Stimulated activated memory B cell treated with anti-CD40 and anti-IgM and Interleukin-4, amounts not matched to agents 10 μg/mL and 1 μg/mL and 100 μg/mL, for 72 hours (primary cell): ENCODE measurements at places on chromosomes 2 and 18.

DNA sequence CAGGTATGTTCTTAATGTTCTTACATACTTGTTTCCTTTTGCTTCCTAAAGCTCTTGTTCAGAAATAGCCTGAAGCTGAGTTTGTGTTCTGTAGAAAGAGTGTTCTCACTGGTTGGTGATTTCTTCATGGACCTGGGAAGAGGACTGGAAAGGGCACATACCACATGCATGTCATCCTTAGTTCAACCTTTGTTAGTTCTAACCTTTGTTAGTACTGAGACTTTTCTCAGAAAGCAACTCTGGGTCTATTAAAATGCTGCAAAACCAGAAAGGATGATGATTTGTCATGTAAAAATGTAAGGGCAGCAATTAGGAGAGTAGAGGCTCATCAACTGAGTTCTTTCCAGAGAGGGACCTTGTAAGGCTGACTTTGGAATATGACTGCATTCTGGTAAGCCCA lies 2.5 kb upstream of the FAP start:
- peaks cover 6% of the 10 kb centered on the region for H3K36me3 ChIP-seq
- ATAC-seq = no peak
- no peak overlapping the region for H3K4me3 ChIP-seq
- no peak overlapping the region for H3K27ac ChIP-seq
- H3K4me1 ChIP-seq = no peaks in the 10 kb centered on the region

DNA sequence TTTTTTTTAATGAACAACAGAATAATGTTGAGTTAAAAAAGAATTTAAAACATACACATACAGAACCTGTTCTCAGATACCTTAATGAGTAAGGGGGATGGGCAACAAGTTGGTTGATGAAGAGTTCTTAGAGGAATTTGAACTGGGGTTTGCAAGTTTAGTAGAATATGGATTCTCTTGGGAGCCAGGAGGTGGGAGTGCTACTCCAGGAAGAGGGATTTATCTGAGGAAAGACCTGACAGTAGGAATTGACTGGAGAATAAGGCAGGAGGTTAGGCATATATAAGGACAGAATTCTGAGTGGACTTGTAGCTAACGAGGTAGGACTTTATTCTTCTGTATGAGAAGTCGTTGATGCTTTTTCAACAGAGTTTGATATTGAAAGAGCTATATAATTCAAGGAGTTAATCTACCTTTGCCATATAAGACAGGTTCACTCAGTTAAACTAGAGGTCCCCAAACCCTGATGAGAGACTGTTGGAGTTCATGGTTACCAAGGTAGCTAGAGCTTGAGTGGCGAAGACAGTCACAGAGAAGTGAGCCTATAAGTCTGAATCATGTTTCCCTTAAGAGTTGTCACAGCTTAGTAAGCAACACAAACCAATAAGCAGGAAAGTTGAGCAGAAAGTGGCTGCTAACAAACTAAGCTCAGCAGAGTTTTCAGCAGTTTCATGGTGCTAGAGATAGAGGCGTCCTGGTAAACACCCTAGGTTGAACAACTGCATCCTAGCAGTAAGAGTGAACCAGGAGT lies 88.2 kb downstream of the NCOA1 start:
- H3K4me3 ChIP-seq = no peak overlapping the region
- no peaks in the 10 kb centered on the region for H3K27me3 ChIP-seq

- H3K4me3 ChIP-seq = no peak overlapping the region
- H3K36me3 ChIP-seq = no peaks in the 10 kb centered on the region
Observed at GRCh38 chr2:34547340-34547739, 948.2 kb upstream of the FAM98A start.

DNA sequence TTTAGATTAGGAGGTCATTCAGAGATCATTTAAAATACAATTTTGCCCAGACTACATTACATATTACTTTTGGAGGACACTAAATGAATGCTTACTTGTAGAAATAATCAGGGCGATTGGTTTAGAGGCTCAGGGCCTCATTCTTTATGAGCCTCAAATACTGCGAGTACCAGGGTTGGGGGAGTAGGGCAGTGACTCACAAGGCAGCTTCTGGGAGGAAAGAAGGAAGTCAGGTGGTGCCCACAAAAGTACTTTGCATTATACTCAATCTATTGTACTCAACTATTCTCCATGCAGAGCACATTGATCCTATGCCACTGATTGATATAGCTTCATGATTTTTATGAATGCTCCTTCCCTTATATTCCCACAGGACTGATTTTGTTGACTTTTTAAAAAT lies 166.9 kb downstream of the SOCS6 start:
- H3K4me3 ChIP-seq = no peak overlapping the region
- peaks cover 9% of the 10 kb centered on the region for H3K27me3 ChIP-seq
- H3K36me3 ChIP-seq = no peaks in the 10 kb centered on the region
- no peaks in the 10 kb centered on the region for H3K4me1 ChIP-seq

GRCh38 chr18:59656373-59656887 lies 40.8 kb downstream of the CCBE1 start:
- H3K36me3 ChIP-seq = no peaks in the 10 kb centered on the region
- H3K4me1 ChIP-seq = no peaks in the 10 kb centered on the region
- no peak for ATAC-seq
- H3K4me3 ChIP-seq = no peak overlapping the region
- no peak overlapping the region for H3K27ac ChIP-seq

GRCh38 chr2:208929139-208929864 lies 494.5 kb upstream of the MAP2 start:
- no peaks in the 10 kb centered on the region for H3K36me3 ChIP-seq
- H3K4me3 ChIP-seq = no peak overlapping the region
- ATAC-seq = no peak
- H3K27me3 ChIP-seq = no peaks in the 10 kb centered on the region
- no peaks in the 10 kb centered on the region for H3K4me1 ChIP-seq

DNA sequence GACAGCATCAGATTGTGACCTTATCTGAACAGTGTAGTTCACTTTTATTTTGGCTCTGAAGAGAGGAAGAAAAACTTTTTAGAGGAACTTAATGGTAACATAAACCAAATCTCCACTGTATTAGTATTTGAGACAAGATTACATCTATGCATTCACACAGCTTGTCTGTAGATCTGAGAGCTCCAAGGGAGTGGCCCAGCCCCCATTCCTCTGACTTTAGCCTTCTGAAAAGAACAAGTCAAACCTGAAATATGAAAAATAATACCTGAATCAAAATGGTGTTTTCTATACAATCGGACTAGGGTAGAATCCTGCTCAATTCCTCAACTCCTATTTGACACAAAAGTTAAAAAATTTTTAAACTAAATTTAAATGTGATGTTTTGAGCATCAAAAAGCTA lies 23.1 kb downstream of the STARD7 start:
- no peak overlapping the region for H3K4me3 ChIP-seq
- ATAC-seq = no peak
- H3K27ac ChIP-seq = peak overlapping the region; percentile 16
- H3K4me1 ChIP-seq = peaks cover 7% of the 10 kb centered on the region

- no peaks in the 10 kb centered on the region for H3K4me1 ChIP-seq
- no peak overlapping the region for H3K4me3 ChIP-seq
- H3K36me3 ChIP-seq = no peaks in the 10 kb centered on the region
- H3K27me3 ChIP-seq = peaks cover 49% of the 10 kb centered on the region
- no peak for ATAC-seq
Observed at GRCh38 chr2:233966388-233966787, 49.2 kb downstream of the TRPM8 start.

DNA sequence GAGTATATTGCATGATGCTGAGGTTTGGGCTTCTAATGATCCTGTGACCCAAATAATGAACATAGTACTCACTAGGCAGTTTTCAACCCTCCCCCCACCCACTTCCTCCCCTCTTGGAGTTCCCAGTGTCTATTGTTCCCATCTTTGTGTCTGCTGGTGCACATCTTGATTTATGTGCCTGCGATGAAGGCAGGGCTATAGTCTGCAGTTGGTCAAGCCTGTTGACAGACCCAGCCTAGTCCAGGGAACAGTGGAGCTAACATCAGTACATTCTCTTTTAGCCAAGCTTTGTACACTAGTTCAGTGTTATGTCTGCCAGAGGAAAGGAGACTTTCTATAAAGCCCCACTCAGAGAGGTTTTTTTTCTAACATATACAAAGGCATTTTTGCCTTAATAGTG lies 287.6 kb downstream of the CPS1 start:
- no peak overlapping the region for H3K4me3 ChIP-seq
- no peaks in the 10 kb centered on the region for H3K36me3 ChIP-seq
- ATAC-seq = no peak

DNA sequence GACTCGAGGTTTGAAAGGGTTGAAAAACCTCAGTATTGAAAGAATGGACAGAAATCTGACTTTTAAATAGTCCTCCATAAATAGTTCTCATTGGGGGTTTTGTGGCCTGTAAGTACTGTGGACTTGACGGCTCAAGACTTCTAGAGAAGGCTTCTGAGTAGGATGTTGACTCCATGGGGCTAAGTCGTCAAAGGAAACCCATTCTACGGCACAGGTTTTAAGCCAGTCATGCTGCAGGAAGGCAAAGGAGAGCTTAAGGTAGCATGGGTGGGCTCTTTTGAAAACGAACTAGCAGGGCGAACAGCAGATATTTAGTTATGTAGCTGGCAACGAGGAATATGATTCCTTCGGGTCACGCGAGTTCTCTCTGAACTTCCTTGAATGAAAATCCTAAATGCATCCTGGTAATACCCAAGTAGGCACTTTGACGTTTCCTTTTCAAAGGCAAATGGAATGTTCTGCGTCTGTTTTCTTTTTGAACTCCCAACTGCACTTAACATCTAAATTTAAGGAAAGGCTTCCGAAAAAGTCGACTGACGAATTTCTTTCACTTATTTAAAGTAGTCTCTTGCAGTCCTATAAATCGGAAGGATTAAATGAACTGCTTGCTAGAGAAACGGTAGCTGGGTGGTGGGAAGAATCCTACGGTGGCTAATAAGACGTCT lies 1.1 kb upstream of the NEDD4L start:
- peaks cover 65% of the 10 kb centered on the region for H3K4me1 ChIP-seq
- peak overlapping the region; percentile 63 for H3K27ac ChIP-seq
- H3K4me3 ChIP-seq = peak overlapping the region; percentile 84
- H3K27me3 ChIP-seq = no peaks in the 10 kb centered on the region

- no peaks in the 10 kb centered on the region for H3K27me3 ChIP-seq
- H3K4me1 ChIP-seq = no peaks in the 10 kb centered on the region
- no peak overlapping the region for H3K4me3 ChIP-seq
- ATAC-seq = no peak
- no peak overlapping the region for H3K27ac ChIP-seq
Observed at GRCh38 chr2:29743516-29743915, 177.9 kb downstream of the ALK start.

DNA sequence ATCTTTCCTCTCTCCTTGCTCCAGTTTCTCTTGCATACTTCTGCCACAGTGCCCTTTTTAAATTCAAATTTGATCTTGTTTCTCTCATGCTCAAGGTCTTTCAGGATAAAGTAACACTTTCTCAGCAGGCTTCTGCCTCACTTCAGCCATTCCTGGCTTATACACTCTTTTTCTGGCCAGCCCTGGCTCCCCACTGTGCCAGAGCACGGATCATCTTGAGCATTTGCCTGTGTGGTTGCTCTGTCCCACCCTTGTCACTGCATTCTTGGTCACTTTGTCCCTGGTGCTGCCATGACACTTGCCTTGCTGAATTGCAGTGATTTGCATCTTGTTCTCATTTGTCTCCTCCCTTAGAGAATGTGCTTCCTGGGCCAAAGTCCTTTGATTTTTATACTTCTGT lies 634.3 kb downstream of the TMEM182 start:
- ATAC-seq = no peak
- H3K4me1 ChIP-seq = no peaks in the 10 kb centered on the region
- no peak overlapping the region for H3K4me3 ChIP-seq
- H3K27ac ChIP-seq = no peak overlapping the region
- no peaks in the 10 kb centered on the region for H3K27me3 ChIP-seq
- no peaks in the 10 kb centered on the region for H3K36me3 ChIP-seq

GRCh38 chr2:49569176-49569575 lies 414.9 kb upstream of the FSHR start:
- no peaks in the 10 kb centered on the region for H3K36me3 ChIP-seq
- H3K27ac ChIP-seq = no peak overlapping the region
- H3K4me3 ChIP-seq = no peak overlapping the region
- no peaks in the 10 kb centered on the region for H3K27me3 ChIP-seq
- H3K4me1 ChIP-seq = no peaks in the 10 kb centered on the region

DNA sequence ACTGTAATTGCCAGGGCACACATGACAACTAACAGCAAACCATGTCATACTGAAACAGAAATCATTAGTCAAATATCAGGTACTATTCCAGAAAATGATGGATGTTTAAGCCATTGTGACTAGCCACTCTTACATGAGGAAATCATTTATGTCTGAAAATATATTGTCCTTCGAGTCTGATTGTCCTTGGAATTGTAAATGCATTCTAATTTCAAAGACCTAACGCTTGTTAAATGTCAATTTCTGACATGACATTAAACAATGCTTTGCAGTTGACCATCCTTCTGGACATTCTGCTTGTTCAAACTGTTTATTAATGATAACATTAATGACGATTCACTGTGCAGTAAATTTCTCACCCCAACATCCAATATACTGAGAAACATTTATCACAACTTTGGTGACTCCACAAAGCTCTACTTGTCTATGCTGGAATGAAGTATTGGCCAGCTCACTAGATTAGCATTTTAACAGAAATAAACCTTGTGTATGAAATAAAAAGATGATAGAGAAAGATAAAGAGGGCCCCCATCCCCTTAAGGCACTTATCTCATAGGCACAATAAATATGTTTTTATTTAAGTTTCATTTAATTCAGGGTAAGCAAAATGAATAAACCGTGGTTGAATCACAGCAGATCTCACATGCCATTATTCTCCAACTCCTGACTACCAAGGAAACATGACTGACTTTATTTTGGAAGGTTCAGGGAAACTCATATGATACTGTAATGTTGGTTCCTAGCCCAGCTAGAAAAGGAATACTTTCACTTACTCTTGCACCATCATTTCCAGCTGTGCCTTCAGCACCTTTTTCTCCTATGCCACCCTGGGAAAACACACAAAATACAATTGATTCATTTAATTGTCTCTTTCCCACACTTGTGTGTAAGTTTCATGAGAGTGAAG lies 82.3 kb downstream of the COL3A1 start:
- H3K36me3 ChIP-seq = no peaks in the 10 kb centered on the region
- H3K27ac ChIP-seq = no peak overlapping the region
- H3K27me3 ChIP-seq = no peaks in the 10 kb centered on the region
- no peaks in the 10 kb centered on the region for H3K4me1 ChIP-seq

- H3K27me3 ChIP-seq = no peaks in the 10 kb centered on the region
- no peak overlapping the region for H3K4me3 ChIP-seq
- H3K27ac ChIP-seq = no peak overlapping the region
- no peaks in the 10 kb centered on the region for H3K4me1 ChIP-seq
- H3K36me3 ChIP-seq = peaks cover 11% of the 10 kb centered on the region
Observed at GRCh38 chr18:74739926-74740325, 142.3 kb downstream of the ZNF407 start.

DNA sequence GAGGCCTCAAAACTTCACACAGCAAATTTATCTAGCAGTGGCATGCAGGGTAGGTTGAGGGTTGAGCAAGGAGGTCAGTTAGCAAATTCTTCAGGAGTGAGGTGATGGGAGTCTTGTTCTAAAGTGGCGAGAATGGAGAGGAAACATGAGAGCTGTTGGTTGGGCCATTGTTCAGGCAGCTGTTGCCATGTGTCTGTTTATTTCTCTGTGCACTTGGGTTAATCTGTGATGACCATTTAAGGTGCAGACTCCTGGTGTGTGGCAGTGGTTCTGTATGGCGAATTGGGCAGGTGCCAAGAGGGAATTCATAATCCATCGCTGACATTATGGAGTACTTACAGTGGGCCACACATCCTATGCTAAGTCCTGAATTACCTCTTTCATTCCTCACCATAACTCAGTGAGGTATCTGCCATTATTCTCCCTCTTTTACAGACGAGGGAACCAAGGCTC lies 30.4 kb downstream of the TMEM178A start:
- H3K27ac ChIP-seq = no peak overlapping the region
- ATAC-seq = no peak
- peaks cover 7% of the 10 kb centered on the region for H3K36me3 ChIP-seq
- H3K4me1 ChIP-seq = no peaks in the 10 kb centered on the region
- H3K4me3 ChIP-seq = no peak overlapping the region

- H3K27ac ChIP-seq = no peak overlapping the region
- no peak overlapping the region for H3K4me3 ChIP-seq
- no peaks in the 10 kb centered on the region for H3K4me1 ChIP-seq
- H3K27me3 ChIP-seq = peaks cover 14% of the 10 kb centered on the region
- no peak for ATAC-seq
Observed at GRCh38 chr2:182033449-182033848, 47.8 kb downstream of the PPP1R1C start.
